Fibroblast of pulmonary artery (primary cell): ENCODE measurements at places on chromosomes 5 and 9.

DNA sequence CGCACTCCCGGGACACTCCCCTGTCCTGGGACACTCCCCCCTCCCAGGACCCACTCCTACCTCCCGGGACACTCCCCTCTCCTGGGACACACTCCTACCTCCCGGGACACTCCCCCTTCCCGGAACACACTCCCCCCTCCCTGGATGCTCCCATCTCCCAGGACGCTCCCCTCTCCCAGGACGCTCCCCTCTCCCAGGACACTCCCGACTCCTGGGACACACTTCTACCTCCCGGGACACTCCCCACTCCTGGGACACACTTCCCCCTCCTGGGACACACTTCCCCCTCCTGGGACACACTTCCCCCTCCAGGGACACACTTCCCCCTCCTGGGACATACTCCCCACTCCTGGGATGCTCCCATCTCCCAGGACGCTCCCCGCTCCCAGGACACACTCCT, 95.6 kb downstream of the RXRA start:
- no peak for DNase-seq

GRCh38 chr5:142872795-142873194, 102.6 kb downstream of the ARHGAP26 start:
- peak; percentile 70 for DNase-seq

DNA sequence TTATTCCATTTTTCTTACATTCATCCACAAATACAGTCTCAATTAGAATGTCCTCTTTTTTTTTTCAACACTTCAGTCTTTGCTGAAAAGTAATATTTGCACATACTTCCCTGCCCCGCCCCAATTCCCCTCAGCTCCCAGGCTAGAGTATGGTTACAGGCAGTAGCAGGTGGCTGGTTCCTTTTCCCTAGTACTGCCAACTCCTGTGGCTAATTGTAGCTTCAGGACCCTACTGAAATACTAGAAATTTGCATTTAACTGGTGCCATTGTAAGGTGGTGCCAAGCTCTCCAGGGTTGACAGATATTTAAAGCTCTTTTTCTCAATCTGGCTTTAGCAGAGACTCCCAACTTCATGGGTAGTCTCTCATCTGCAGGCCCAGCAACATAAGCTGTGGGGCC, 80.3 kb downstream of the FAM81B start:
- no peak for DNase-seq

- DNase-seq: no peak
Observed at GRCh38 chr9:81771571-81771970, 82.2 kb upstream of the TLE1 start.

DNA sequence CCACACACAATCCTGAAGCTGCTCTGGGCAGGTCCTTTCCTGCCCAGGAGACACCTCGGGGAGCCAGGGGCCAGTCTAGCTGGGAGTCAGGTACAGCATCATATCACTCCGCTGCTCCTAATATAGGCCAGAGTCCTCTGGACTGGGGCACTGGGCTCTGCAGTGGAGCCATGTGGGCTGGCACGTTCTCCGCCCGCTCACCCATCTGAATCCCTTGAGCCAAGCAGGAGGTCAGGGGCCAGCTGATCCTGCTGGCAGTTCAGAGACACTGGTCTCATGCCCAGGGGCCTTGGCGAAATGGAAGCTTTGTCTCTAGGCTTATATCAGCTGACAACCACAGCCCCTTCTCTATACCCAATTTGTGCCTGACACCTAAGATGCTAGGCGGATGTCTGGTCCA, 9.3 kb upstream of the CORO2A start:
- DNase-seq: no peak

DNA sequence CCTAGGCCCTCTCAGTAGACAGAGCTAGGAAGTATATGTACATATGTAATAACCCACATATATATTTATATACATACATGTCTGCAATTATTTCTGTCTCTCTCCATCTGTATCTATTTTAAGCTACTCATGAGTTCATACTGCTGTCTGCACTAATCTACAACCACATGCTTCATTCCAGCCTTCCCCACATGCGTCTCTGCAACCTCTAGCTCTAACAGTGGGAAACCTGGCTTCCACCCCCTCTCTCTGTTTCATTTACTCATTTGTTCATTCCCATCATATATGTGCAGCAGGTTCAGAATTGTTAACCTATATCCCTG, 23.3 kb downstream of the DCANP1 start:
- DNase-seq: no peak

DNA sequence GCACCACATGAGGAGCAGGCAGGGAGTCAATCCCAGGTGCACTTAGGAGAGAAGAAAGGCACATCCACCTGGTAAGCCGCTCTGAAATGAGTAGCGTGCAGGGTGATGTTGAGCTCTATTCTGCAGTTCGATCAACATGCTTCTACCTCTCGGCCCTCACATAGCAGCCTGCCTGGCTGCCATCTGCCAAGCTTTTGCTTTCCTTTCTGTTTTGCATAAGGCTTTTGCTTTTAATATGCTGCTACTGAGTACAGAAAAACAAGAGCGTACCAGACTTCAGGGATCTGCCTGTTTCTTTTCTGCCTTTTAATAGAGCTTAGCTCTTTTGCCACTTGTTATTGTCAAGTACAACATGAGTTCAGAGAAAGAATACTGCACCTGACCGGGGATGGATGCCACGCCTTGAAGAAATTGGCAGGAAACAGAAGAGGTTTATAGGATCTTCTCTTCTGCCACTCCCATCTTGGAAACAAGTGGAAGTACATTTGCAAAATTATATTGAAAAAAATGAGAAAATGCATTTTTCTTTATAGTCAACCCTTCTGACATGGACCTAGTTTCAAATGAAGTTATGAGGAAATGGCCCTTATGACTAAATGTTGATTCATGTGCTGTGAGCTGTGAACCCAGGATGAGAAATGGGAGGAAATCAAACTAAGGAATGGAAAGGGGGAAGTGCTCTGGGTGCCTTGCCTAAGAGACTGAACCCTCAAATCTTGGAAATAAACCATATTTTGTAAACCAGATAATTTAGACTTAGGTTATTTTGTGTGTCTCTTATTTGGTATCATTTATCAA, 4.0 kb upstream of the FCHO2 start:
- DNase-seq: peak; percentile 75

DNA sequence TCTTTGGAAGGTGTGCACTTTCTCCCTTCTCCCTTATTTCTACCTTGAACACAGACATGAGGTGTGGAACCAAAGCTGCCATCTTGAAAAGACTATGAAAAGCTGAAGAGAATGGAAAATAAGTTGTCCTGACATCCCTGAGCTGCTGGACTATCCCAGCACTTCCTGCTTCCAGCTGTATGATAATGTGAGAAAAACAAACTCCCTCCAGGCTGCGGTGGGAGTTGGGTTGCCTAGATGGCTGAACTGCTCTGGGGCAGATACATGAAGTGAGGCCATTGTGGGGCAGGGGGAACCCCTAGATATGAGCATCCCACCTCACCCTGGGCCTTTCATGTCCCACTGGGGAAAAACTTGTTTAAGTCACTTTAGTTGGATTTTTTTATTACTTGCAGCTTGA, 82.4 kb downstream of the BOD1 start:
- DNase-seq: no peak

GRCh38 chr5:146041180-146041789, 64.1 kb downstream of the PLAC8L1 start:
- peak; percentile 15 for DNase-seq

GRCh38 chr9:120970244-120970643, 43.6 kb upstream of the TRAF1 start:
- no peak for DNase-seq

DNA sequence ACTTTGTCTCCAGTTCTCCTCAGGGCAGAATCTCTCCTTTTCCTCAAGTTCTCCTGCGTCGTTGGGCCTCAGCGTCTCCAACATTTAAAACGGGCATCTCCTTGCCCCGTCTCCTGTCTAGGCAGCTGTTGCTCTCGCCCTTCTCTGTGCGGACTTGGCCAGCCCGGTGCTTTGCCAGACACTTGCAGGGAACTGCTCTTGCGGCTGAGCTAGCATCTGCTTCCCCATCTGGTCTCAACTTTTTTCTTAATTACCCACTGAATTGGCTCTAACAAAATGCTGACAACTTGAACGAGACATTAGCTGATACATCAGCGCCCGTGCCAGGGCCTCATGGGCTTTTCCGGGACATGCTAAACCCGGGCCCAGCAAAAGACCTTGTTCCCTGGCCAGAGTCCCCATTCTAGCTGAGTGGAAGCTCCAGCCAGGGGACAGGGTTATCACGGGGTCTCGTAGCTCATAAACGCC, 25.1 kb downstream of the ZNF618 start:
- no peak for DNase-seq

DNA sequence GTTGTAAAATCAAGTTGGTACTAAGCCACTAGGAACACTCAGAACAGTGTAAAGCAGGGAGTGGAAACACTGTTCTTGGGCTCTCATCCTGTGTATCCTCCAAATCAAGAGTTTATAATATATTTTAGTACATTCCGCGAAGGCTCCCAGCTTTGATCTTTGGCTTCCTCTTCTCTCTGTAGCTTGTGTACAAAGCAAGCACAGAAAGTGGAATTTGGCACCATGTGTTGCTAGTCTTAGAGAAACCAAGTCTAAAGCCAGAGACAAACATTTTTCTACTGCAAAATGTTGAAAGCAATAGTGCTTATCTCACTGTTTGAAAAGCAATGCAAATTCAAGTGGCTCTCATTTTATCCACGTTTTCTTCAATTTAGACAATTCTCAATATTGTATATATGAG, 1893.3 kb upstream of the WWC1 start:
- DNase-seq: no peak

- no peak for DNase-seq
Observed at GRCh38 chr9:88179062-88179521, 40.8 kb upstream of the SPATA31C2 start.

GRCh38 chr5:62017092-62017491, 288.9 kb upstream of the KIF2A start:
- no peak for DNase-seq

DNA sequence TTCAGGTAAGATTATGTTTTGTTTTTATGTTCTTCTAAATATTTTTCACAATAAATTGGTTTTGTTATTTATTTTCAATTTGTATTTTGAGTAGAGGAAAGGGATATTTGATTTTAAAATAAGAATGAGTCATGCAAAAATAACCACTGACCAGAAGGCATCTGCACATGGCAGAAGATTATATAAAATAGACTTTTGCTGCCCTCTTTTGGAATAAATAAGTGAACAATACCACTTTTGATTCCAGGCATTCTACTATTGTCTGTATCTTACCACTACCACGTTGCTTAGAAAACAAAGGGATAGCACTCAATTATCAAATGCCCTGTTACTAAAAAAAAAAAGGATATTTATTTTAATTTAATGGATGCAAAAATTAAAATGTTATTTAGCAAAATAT, 227.3 kb upstream of the ITGA1 start:
- DNase-seq: peak; percentile 6

GRCh38 chr5:86546582-86546981, 71.2 kb upstream of the COX7C start:
- DNase-seq: no peak

DNA sequence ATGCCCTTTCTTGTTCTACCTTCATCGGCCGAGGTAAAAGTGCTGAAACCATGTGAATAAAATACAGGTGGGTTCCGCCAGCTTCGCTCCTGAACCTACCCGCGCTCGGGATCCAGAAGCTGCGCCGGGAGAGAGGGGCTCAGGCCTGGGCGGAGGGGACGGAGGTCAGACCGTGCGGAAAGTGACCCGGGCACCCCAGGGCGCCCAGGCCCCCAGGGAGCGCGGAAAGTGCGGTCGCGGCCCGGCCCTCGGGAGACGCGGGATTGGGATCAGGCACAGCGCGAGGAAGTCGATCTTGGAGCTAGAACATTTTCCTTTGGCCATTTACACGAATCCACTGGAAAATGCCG, 329 bp downstream of the SYK start:
- no peak for DNase-seq

GRCh38 chr5:8576178-8576577, 707.2 kb downstream of the MTRR start:
- no peak for DNase-seq

- DNase-seq: peak; percentile 62
Observed at GRCh38 chr5:58318468-58318867, 141.4 kb downstream of the PLK2 start.

GRCh38 chr9:35882263-35882848, 12.2 kb upstream of the OR13J1 start:
- peak; percentile 79 for DNase-seq

- peak; percentile 44 for DNase-seq
Observed at GRCh38 chr9:15306068-15306756, 804 bp downstream of the TTC39B start.

DNA sequence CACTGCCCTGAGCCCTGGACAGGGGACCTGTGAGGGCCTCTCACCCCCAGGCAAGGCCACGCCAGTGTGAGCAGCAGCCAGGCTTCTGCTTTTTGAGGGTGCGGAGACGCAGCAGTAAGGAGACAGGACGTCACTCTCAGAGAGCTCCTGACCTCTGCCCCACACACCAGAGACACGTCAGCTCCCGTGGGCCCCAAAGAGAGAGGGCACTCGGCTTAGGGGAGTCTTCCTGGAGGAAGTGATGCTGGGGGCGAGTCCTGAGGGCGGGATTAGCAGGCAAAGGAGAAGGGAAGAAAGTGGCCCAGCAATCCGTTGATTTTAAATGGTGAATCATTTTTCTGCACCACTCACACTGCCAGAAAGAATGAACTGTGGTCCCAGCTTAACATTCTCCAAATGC, 24.0 kb upstream of the SLC9A3 start:
- DNase-seq: no peak
